ENCODE measurements at places on chromosomes 2 and 18.

GRCh38 chr2:207505728-207506127, 24.0 kb upstream of the CREB1 start:
- no peak for DNase-seq

DNA sequence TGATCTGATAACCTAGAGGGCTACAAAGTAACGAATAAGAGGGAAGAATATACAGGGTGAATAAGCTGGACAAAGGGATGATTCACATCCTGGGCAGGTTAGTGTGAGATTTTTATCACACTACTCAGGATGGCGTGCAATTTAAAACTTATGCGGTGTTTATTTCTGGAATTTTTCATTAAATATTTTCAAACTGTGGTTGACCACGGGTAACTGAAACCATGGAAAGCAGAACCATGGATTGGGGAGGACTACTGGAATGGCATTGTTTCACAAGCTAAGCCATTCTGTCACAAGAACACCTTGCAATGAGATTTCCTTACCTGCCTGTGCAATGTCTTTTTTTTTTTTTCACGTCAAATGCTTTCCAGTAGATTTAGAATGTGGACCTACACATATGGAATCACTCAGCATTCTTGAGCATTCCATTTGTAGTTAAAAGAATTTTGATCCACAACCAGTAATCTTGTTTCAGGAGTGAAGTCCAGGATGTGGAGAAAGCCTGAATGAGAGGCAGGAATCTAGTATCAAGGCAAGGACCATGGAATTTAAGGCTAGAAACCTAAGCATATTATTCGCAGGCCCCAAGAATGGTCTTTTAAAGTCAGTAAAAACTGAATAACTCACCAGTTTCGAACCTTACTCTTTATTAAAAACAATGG, 8.0 kb upstream of the CDK15 start:
- no peak for DNase-seq

- DNase-seq, result peak; percentile 91
These were observed 116.9 kb downstream of the SMAD7 start for GRCh38 chr18:48833701-48834412.

DNA sequence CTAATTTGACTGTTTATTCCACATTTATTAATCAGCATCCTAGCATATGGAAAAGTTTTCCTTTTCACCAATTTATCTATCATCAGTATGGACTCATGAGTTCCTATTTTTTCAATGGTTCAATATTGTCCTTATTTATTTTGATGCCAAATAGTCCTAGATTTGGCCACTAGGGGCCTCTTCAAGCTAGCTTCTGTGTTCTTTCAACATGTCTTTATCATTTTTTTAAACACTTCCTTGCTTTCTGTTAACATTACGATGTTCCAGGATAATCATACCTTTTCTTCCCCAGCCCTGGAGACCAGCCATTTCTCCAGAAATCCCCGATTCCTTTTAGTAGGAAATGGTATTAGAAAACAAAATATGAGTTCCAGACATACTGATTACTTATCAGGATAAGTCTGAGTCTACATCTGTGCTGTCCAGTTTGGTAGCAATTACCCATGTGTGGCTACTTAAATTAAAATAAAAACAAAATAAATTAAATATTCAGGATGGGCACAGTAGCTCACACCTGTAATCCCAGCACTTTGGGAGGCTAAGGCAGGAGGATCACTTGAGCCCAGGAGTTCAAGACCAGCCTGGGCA, 70.6 kb downstream of the RPE start:
- DNase-seq, result peak; percentile 72

GRCh38 chr2:129400826-129401225, 578.6 kb upstream of the RAB6C start:
- DNase-seq, result no peak

DNA sequence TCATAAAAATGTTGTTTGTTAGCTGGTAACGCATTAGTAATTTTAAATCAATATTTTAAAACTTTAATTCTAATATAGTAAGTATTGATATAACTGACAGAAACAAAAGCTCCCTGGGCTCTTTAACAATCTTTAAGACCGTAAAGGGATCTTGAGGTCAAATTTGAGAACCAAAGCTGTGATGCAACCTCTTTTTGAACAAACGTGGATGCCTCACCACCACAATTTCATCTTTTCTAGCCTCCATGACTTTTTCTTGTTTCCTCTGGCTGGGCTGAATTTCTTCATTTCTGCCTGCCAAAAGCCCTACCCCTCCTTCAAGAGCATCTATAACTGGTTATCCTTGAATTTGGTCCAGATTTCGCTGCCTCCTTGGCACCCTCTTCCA, 563 bp upstream of the POLE4 start:
- DNase-seq, result peak; percentile 51

GRCh38 chr2:39150102-39150562, 29.3 kb upstream of the SOS1 start:
- no peak for DNase-seq

GRCh38 chr2:234623521-234623991, 126.7 kb upstream of the ARL4C start:
- no peak for DNase-seq

DNA sequence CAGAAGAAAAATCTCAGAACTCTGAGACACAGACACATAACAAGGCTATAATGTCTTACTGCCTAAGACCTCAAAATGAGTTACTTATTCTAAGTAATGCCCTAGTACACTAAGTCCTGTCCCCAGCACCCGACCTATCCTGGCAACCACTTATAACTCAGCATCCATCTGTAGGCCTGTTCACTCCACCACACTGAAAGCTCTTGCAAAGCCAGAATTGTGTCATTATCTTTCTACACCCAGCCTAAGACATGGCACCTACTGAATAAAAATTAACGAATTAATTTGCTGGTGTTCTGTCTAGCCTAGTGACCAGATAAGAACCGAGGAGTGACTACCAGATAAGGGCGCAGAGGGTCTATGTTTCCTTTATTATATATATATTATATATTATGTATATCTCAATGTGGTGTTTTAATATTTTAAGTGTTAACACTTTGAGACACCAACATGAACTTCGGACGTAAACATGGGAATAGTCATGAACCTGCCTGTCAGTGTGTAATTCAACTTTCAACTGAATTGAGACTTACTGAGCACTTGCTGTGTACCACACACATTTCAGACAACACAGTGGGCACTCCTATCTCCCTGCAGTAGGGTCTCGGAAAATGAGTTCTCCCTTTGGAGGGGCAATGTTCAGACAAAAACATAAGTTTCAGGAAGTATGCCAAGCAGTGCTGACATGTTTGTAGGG, 27.7 kb downstream of the TMEM131 start:
- no peak for DNase-seq
